ENCODE measurements at places on chromosomes 5 and 9.

DNA sequence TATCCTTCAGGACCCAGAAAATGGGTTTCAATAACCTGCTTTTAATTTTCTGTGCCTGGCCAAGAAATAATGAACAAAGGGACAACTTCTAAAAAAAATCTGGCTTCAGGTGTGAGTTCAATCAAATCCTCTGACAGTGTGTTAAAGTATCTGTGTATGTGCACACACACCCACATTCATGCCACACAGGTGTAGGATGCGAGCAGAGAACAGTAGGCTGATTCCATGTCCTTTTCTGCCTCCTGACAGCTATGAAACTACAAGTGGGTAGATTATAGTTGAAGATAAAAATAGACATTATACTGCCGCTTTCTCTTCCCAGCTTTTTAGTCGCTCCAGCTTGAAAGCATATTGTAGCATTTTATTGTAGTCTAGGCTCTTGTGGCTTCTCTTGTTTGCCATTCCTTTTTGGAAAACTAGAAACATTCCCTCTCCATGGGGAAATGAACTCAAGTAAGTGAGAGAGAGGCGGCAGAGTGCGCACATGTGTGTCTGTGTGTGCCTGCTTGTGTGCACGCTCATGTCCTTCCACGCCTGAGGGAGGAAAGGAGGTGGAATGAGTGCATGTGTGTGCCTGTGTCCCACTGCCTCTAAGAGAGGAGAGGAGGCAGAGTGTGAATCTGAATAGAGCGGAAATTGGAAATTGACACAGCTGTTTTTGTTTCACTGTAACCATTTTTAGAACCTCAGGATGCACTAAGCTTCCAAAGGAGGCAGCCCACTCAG is 273.0 kb downstream of the ELAVL2 start:
- DNase-seq, result no peak

DNA sequence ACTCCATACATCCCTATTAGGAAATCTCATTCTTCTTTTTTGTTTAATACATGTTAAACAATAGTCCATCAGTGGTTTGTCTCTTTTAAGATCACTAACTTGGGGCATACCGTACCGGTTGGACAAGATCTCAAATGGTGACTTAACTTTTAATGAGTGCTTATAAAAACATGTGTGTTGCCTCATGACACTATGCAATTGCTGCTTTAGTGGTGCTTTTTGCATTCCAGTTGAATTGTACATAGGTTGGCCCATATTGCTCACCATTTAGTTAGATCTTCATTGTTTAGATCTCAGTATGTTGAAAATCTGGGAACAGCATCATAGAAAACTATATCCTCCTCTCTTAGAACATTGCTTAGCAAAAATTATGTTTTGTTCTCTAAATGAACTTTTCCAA is 17.8 kb downstream of the C9orf85 start:
- DNase-seq, result no peak

DNA sequence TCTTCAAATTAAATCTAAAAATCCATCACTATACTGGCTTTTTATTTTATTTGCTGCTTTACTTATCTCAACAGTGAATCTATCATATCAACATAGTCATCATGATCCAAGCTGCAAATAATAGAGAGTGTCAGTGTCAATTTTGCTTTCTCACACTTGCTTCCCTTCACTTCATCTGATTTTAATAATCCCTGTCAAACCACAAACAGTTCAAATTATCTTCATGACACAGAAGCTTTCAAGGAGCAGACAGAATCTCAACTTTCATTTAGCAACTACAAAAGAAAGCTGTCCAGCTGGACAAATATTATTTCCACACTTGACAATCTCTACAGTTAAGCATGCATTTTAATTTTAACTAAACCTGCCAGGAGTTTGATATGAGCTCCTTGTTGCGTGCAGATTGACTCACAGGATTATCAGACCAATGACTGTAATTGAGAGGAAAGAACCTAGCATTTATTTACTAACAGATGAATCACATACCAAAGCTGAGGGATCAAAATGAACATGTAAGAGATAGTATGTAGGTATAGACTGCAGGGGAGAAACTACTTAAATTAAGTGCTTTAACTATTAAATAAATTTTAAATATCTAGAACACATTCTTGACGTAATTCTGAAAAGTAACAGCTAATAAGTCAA is 56.0 kb downstream of the KIAA0825 start:
- no peak for DNase-seq

GRCh38 chr5:72214168-72214567 is 105.9 kb downstream of the MRPS27 start:
- no peak for DNase-seq

DNA sequence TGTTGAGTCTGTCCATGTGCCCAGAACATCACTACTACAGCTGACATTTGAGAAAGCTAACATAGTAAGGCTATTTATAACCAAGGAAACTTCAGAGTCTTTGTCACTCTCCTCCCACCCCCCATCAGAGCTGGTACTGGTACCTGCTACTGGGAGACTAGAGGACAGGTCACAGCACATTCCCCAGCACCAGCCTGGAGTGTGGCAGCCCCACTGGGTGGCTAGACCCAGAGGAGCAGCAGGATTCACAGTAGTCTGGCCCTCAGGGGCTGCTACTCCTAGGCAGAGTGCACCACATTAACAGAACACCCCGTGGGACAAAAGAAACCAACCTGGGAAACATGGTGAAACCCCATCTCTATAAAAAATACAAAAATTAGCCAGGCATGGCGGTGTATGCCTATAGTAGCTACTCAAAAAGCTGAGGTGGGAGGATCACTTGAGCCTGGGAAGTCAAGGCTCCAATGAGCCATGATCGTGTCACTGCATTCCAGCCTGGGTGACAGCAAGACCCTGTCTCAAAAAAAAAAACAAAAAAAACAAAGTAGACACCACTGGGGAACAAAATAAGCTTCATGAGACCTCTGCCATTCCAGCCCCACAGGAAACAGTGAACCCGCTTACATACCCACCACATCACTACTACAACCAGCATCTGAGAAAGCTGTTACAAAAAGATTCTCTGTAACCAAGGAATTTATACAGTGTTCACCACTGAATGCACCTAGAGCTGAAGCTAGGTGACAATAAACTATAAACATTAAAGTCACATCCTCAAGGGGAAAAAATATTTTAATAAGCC is 26.3 kb upstream of the PTGER4 start:
- no peak for DNase-seq

DNA sequence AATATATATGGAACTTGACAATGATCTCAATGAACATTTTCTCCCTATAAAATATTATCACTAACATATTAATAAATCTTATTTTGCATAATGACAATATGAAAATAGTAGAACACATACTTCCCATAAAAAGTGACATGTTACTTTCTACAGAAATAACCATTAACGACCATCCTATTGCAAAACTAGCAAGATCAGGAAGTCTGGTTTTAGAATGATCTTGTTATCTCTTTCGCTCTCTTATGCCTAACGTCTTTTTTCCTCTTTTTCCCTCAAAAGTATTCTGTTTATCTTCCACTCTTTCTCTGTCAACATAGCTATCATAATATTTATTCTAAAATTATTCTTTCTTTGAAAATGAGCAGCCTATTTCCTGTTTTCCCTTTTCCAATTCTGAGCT is 21.6 kb upstream of the C5orf46 start:
- DNase-seq, result no peak

DNA sequence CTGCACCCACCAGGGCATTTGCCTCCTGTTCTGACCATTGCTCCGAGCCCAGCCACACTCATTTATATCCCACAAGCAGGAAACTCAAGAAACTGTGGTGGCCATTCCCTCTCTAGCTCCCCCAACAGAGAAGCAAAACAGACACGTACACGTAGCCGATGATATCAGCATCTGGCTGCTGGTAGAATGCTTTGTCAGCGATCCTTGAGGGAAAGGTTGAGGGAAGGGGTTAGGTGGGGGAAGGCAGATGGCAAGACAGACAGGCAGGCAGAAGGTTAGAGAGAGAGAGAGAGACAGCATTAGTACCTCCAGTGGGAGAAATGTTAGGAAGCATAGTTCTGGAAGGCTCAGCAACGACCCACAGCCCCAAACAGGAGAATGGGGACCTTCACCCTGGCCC is 7.8 kb downstream of the HIGD2A start:
- no peak for DNase-seq

GRCh38 chr9:105216440-105217178 is 27.8 kb upstream of the SLC44A1 start:
- DNase-seq, result no peak

DNA sequence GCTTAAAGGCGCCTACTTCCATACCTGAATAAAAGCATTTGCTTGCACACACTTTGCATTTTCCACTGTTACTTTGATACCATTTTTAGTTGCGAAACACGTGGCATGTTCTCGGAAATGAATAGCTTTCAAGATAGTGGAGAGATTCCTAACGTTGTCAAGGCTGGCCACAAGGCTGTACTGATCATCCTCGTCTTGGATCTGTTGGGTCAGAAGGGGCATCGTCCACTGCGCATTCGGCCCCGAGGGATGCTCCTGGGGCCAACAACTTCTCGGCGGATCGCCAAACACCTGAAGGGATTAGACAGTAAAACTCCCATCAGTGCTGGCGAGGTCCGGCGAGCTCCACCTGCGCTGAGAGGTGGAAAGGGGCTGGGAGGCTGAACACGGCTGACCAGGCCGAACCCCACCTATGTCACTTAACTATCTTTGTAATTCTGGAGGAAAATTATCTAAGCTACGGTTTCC is 599 bp downstream of the RAD1 start:
- no peak for DNase-seq

GRCh38 chr5:160119142-160119904 is at the start of gene PWWP2A:
Gene PWWP2A (minus strand): TSS chr5:160119450. CDS start chr5:160119388, 62 bp downstream.
- peak; percentile 100 for DNase-seq

DNA sequence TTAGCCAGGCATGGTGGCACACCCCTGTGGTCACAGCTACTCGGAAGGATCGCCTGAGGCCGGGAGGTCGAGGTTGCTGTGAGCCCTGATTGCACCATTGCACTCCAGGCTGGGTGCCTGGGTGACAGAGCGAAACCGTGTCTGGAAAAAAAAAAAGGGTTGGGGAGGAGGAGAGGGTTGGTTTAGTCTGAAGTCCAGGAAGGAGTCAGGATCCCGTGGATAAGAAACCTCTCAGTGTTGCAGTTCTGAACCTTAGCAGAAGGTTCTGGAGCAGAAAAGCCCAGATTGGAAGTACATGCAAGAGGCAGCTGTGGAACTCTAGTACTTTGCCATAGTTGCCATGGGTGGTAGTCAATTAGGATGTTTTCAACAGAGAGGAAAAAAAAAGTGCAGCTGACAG is 125.2 kb upstream of the CPEB4 start:
- no peak for DNase-seq

GRCh38 chr5:149441986-149442385 is 62.9 kb upstream of the IL17B start:
- no peak for DNase-seq

DNA sequence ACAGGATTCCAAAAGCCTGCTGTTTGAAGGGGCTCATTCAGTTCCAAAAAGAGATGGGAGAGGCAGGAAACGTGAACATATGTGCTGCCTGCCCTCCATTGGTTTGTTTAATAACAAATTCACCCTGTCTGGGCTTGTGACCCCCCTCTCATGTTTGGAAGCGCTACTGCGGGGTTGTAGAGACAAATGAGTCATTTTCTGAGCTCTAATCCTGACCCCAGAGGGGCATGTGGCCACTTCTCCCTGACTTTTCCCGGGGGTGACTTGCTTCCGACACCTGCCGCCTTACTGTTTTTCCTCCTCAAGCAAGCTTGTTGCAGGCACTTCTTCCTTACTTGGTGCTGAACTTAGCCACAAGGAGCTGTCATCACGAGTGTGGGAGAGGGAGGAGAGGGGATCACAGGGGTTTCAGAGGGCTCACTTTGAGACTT is 75.9 kb downstream of the LMNB1 start:
- DNase-seq, result no peak

GRCh38 chr5:16712178-16712577 is 95.4 kb upstream of the RETREG1 start:
- DNase-seq, result no peak

- peak; percentile 72 for DNase-seq
Measured at GRCh38 chr5:160399402-160400353, at the start of gene FAM200C. Gene FAM200C (minus strand): TSS chr5:160400054. CDS start chr5:160395490, 4,564 bp downstream.

DNA sequence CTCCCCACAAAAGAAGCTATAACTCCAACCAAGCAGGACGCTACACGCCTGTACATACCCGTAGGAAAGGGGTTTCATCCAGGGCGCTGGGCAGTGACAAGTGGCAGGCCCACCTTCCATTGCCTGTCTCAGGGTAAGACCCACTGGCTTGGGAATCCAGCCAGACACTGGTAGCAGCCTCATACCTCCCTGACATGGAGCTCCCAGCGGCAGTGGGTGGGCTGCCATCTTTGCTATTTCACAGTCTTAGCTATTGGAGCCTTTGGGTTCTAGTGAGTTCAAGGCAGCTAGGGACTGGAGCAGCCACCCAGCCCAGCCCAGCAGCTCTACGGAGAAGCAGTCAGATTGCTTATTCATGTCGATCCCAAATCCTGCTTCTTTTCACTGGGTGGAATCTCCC is 3.4 kb upstream of the IFNA10 start:
- DNase-seq, result no peak

GRCh38 chr5:113507601-113508000 is 5.9 kb upstream of the YTHDC2 start:
- DNase-seq, result no peak

DNA sequence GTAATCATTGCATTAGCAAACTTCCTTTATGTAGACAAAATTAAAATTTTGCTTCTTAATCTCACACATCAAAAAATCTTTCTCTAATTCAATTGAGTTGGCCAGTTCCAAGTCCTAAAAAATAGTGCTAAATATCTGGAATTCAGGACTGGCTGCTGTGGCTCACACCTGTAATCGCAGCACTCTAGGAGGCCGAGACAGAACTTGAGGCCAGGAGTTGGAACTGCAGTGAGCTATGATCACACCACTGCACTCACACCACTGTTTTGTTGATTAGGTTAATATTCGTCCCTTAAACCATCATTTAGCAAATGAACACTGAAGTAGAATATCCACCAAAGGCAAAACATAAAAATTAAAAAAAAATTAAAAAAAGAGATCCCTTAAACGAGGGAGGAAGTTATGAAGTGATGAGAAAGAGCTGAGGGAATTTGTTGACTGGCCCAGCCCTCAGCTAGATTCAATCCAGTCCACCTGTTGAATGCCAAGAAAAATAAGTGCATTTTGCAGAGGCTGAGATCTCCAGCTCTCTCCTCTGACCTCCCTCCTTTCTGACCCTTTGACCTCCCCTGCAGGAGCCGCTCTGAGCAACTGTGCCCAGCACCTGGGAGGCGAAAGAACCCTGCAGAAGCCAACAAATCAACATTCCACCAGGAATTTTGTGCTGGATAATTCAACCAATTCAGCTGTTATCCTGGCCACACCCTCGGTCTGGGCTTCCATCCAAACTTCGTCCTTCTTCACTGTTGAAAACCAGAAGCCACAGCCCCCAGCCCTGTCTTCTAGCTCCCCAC is 96.8 kb downstream of the OR2K2 start:
- DNase-seq, result no peak

GRCh38 chr5:179232091-179232735 is 113.0 kb downstream of the ADAMTS2 start:
- DNase-seq, result no peak

DNA sequence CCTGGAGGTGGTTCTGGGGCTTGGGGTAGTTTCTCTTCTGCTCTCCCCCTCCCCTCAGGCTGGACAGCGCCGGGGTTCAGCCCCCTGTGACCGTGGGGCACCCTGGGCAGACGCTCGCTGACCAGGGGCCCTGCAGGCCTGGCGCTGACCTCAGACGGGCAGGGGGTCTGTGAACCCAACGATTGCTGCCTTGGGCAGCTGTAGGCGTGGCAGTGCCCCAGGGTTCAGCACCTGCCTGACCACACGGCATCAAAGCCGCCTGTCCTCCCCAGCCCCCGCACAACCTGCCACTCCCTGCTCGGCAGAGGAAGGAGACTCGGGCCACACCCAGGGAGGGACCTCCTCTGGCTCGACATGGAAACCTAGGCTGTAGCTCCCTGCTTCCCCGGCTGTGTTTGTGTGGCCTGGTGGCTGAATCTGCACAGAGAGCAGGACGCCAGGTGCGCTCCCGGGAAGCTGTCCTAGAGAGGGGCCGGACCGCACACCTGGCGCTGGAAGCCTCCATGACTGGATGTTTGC is 12.2 kb downstream of the LCN12 start:
- no peak for DNase-seq

All from Panc1 (cell line).